ENCODE measurements at places on chromosomes 6 and 20.

GRCh38 chr6:153989989-153990388 lies 49.1 kb upstream of the OPRM1 start:
- DNase-seq, result no peak

GRCh38 chr6:165820407-165820806 lies 157.4 kb upstream of the PDE10A start:
- DNase-seq, result no peak

DNA sequence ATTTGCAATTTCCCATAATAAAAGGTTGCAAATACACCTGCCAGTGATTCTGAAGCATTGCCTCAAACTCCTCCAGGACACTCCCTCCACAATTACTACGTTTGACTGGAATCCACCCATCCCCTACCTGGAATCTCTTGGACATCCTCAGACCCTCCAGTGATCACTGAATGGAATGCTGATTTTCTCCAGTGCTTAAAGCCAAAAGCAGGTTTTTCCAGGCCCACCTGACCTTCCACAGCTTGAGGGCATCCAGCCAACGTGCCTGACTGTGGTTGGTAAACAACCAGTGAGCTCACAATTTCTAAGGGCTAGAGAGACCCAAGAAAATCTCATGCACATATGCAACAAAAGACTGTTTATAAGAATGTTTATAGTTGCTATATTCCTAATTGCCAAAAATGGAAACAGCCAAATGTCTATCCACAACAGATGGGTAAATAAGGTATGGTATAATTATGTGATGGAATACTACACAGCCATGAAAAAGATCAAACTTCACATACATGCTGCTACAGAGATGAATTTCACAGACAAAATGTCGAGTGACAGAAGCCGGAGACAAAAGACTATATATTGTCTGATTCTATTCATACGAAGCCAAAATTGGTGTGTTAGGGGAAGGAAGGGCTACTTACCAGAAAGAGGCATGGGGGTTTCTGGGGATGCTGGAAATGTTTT lies 147.1 kb upstream of the RREB1 start:
- no peak for DNase-seq

DNA sequence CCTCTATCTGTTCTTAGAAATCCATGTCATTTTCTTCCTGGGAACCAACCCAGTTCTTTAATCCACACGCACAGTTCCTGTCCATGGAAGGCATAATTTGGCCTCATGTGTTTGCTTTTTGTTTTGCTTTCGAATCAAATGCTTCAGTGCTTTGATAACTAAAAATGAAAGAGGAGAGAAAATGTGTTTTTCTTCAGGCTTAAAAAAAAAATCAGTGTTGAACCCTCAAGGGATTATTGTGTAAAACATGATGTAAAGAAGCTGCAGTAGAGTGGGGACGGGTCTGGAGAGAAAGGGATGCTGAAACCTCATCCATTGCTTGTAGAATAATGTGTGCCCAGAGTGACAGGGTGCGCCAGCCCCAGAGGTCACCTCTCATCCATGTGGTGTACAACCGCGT lies 197.5 kb upstream of the JARID2 start:
- no peak for DNase-seq

DNA sequence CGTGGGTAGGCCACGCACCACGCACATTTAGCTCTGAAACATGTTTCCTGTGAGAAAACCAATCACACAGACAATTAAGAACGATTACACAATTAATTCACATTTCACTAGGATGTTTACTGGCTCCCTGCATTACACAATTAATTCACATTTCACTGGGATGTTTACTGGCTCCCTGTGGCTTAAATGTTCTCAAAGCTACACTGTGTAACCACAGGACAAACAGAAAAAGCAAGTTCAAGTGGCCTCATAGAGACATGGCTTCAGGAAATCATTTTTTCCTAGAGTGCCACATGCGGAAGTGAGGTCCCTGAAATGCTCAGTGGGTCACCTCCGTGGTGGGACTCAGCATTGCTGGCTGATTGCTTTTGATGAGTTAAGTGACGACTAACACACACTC lies 61.7 kb upstream of the XRN2 start:
- DNase-seq, result no peak

- no peak for DNase-seq
These were observed 12.6 kb downstream of the SS18L1 start for GRCh38 chr20:62156254-62156556.

DNA sequence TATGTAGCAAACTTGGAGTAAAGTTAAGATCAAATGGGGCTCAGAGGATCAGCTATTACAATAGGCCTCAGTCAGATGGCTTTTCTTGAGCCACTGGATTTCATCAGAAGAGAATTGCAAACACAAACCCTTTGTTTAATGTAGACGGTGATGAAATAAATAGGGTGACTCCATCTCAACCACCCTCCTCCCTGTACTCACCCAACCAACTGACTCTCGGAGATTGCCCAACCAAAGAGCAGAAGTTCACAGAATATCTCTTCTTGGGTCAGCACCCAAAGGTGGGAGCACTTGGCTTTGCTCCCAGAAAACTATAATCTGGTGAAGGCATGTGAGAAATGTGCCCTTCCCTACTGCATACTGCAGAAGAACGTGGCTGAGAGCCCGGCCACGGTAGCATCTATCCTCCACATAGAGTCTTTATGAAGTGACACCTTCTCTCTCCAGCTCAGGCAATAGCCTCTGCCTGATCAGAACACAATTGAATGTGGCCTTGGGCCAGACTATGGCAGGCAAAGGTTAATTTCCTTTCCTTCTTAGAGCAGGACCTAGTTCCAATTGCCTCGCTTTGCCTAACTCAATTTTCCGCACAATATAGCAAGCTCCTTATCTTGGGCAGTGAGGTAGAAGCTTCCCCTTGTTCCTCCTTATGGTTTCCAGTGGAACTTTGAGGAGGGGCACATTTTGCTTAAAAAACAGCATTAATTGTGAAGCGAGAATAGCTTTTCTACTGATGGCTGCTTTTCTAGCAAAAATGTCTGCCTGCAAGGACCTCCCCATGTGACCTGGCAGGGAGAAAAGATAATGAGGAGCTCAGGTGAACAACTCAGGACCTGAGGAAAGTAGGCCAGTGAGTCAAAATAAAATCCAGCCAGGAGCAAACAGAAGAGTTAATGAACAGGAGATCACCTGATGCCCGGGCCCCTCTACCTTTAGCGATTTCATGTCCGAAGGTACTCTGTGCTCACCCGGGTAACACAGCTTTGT lies 79.4 kb downstream of the GFOD1 start:
- no peak for DNase-seq

DNA sequence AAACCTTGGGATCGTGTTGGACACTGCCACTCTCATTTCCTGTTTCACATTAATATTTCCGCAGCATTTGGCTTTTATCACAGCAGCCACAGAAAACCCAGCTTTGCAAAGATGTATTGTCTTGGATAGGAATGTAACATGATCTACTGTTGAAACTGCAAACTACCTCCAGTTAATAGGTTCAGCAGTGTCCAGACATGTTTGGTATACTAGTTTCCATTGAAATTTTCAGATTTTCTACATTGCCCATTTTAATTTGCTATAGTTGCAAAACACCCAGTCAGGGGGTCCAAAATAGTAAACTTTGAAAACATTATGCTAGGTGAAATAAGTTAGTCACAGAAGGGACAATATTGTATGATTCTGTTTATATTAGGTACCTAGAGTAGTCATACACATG lies 3.3 kb downstream of the ANKRD6 start:
- no peak for DNase-seq

DNA sequence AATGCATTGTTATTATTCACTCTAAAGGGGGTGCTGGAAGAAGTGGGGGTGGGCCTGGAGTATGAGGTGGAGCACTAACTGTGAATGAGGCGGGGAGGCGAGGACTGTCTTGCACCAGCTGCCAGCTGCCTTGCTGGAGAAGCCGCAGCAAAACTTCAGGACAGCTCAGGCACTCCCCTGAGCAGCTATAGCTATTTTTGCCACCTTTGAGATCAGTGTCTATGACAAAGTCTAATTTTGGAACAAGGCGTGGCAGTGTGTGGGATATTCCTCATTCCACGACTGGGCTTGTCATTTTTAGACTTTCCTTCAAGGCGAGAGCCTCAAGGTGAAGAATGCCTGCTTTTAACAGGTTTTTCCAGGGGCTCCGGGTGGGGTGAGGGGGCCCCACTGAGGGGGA lies 143.8 kb downstream of the DOK5 start:
- DNase-seq, result peak; percentile 37

GRCh38 chr6:41560431-41561192 lies 14.4 kb downstream of the FOXP4 start:
- no peak for DNase-seq

- no peak for DNase-seq
These were observed 80.4 kb downstream of the RWDD2A start for GRCh38 chr6:83273596-83273995.

- no peak for DNase-seq
These were observed 135.0 kb upstream of the SLC35B3 start for GRCh38 chr6:8570256-8570920.

GRCh38 chr6:168554472-168554871 lies 113.5 kb downstream of the SMOC2 start:
- no peak for DNase-seq

- DNase-seq, result no peak
These were observed 308.9 kb downstream of the ZNF217 start for GRCh38 chr20:53284696-53285095.

DNA sequence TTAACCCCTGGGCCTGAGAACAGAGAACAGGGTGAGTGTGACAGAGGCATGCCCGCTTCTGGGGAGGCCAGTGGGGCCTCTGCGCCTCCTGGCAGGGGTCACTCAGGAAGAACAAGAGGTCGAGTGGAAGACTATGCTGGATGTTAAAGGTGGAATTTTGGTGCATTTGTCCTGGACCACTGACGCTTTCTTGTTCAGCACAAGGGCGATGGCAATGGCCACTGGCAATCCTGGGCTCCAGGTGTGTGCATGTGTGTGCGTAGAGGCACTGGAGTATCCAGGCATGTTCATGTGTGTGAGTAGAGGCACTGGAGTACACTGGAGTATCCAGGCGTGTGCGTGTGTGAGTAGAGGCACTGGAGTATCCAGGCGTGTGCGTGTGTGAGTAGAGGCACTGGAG lies 23.5 kb upstream of the NPBWR2 start:
- peak; percentile 10 for DNase-seq

GRCh38 chr6:138450445-138450844 lies 46.4 kb downstream of the HEBP2 start:
- DNase-seq, result no peak

DNA sequence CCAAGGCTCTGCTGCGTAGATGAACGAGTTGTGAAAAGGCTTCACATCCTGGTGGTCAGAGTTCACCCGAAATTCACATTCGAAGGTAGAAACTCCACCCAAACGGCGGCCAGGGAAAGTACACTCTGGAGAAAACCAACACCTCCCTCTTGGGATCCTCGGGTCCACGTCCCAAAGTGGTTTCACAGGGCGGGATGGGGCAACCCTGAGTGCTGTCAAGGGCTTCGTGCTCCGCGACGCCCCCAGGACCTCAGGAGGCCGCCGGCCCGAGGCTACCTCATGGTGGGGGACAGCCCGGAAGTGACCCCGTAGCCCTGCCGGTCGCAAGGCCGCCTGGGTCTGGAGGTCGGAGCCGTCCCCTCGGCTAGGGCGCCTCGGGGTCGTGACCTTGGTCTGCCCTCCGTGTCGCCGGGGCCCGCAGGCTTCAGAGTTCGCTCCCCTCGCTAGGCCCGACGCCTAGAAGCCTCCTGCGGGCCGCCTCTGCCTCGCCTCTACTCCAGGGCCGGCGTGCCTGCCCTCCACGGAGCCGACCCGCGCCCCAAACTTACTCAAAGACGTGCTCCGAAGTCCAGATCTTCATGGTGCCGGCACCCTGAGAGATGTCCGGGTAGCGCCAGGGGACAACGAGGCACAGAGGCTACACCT lies at the start of gene PRELID3B:
Gene PRELID3B, minus strand, starts transcription at position 636 of the 645 bp plus-strand sequence. Its CDS starts 56 bp downstream, at position 580.
- peak; percentile 46 for DNase-seq

DNA sequence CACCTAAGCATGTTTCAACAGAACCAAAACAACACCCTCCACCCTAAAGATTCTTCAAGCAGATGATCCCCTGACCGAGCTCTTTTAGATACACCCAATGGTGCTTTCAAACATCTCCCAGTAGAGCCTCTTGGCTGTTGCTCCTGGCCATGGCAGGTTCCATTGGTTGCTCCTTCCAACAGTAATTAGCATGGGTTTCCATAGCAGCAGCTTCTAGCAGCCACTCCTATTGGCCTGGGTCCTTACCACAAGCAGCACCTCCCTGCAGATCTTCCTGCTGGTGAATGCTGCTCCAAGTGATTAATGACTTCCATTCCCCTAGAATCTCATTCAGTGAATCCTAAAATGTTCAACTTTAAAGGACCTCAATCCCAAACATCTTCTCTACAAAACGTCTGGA lies 13.9 kb downstream of the CCN2 start:
- no peak for DNase-seq

DNA sequence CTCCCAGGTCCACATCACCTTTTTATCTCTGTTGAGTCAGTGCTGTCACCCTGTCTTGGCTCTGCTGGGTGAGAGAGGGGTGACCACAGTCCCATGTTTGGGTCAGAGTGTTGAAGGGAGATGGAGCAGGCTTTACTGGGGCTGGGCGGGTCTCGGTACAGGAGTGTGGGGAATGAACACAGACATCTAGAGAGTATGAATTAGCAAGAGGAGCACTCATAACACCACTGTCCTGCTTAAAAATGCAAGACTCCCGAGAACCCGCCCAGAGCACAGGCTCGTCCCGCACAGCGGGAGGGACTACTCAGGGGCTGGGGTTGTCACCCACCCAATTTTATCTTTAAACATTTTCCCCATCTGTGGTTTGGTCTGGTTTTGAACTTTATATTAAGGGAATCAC lies 27.5 kb upstream of the DACT2 start:
- DNase-seq, result no peak

GRCh38 chr6:131255911-131256310 lies 120.6 kb downstream of the AKAP7 start:
- no peak for DNase-seq

DNA sequence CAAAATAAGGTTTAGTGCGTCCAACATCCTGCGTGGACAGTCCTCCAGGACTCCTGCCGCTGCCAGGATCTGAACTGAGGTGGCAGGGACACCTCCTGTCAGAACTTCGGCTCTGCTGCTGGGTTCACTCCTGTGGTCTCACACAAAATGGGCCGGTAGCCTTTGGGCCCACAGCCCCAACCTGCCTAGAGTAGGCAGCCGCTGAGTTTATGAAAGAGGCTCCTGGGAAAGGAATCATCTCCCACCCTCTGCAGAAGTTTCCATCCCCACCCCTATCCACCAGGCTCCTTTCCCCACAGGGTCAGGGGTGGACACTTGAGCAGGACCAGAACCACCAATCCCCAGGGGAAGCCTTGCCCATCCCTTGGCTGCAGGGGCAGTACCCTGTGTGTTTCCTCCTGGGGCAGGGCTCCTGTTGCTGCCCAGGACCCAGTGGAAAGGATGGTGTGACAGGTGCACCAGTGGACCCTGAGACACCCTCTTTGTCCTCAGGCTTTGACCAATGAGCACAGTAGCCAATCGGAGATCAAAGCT lies 2.1 kb upstream of the ABHD16B start:
- no peak for DNase-seq

GRCh38 chr20:21092806-21093205 lies 13.4 kb downstream of the LINC00237 start:
- DNase-seq, result no peak

DNA sequence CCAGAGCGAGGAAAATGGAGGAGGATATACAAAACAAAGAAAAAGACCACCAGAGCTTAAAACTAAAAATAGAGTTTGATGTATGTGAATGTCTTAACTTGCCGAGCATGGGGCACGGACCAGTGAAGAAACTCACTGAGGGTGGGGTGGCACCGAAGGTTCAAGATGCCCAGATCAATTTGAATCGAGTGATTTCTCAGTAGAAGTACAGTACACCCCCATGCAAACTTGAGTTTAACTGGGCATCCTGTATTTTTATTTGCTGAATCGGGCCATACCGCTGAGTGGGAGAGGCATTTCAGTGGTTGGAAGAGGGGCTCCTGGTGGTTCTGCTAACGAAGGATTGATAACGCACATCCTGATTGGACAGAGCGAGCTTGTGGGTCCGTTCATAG lies 81.7 kb downstream of the ANKRD60 start:
- DNase-seq, result peak; percentile 19

All from left hindlimb (tissue), 1 donor.